Ascending aorta (tissue), 2 donors: ENCODE measurements at places on chromosomes 1 and 21.

DNA sequence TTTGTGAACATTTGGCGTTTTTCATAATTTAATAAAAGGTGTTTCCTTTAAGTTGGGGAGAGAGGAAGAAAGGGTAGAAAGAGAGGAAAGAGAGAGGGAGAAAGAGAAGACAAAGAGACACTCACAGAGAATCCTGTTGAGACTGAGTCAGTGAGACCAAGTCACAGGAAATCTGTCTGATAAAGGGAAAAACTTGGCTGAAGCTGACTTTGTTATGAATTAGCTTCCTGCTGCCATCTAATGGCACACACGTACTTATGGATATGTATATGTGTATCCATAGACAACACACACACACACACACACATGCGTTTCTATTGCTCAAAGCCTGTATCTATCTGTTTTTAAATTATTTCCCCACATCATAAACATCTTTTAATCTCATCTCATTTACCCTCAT lies 42.5 kb upstream of the DISC1 start:
- H3K36me3 ChIP-seq: no peaks in the 10 kb centered on the region
- H3K27ac ChIP-seq: no peak overlapping the region
- no peak overlapping the region for H3K4me3 ChIP-seq
- DNase-seq: no peak
- H3K4me1 ChIP-seq: no peaks in the 10 kb centered on the region

DNA sequence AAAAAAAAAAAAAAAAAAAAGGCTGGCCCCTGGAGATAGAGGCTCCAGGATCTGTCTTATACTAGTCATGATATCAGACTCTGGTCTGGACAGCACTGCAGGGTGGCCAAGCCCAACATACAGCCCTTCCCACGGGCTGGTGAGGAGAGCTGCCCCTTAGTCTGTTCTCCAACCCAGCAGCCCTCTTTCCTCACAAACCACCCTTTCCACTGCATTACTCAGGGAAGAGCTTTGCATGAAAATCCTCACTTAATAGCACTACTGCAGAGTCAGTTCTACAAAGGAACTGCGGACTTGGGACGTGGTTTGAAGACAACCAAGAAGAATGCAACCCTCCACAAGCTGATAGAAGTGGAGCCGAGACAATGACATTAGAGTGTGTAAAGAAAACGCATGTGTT lies 5.7 kb downstream of the BCAR3 start:
- no peak for DNase-seq
- no peak overlapping the region for H3K4me3 ChIP-seq
- H3K4me1 ChIP-seq: peaks cover 17% of the 10 kb centered on the region
- H3K27me3 ChIP-seq: no peaks in the 10 kb centered on the region

DNA sequence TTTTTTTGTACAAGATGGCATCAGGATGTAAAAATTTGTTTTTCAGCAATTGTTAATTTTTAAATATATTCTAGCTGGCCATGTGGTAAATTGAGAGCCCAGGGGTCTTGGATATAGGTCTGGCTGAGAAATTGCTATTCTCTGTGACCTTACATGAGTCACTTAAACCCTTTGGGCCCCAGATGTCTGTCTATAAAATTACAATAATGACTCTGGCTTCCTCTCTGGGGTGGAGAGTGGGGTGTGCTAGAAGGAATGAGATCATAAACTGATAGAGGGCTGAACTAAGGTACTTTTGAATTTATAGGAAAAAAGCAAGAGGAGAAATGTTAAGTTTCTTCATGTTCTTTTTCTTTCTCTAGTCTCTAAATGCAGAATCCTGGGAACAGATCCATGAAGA lies 12.4 kb upstream of the TCHH start:
- H3K27ac ChIP-seq: no peak overlapping the region
- H3K27me3 ChIP-seq: no peaks in the 10 kb centered on the region
- H3K4me1 ChIP-seq: no peaks in the 10 kb centered on the region
- no peaks in the 10 kb centered on the region for H3K36me3 ChIP-seq
- no peak overlapping the region for H3K4me3 ChIP-seq

DNA sequence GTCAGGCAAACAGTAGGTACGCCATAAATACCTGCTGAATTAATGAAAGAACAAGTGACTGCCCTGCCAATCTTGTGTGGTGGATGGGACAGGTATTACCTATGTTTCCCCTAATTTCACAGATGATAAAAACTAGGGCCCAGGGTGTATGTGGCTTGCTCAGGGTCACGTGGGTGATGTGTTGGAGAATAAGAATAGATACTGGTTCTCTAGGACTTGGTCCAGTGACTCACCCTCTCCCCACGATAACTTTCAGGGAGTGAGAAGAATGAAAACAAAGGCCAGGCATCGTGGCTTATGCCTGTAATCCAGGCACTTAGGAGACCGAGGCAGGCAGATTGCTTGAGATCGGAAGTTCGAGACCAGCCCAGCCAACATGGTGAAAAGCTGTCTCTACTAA lies 26.7 kb downstream of the SLC26A9 start:
- H3K27me3 ChIP-seq: no peaks in the 10 kb centered on the region
- no peak for DNase-seq
- H3K36me3 ChIP-seq: no peaks in the 10 kb centered on the region

GRCh38 chr21:33375101-33375644 lies 28.0 kb upstream of the IFNGR2 start:
- H3K27ac ChIP-seq: no peak overlapping the region
- no peak for DNase-seq
- peaks cover 4% of the 10 kb centered on the region for H3K4me1 ChIP-seq
- no peaks in the 10 kb centered on the region for H3K27me3 ChIP-seq
- H3K36me3 ChIP-seq: no peaks in the 10 kb centered on the region

- H3K4me3 ChIP-seq: no peak overlapping the region
- H3K27ac ChIP-seq: no peak overlapping the region
- no peak for DNase-seq
- no peaks in the 10 kb centered on the region for H3K27me3 ChIP-seq
- H3K4me1 ChIP-seq: no peaks in the 10 kb centered on the region
Observed at GRCh38 chr1:202673531-202673930, 36.7 kb downstream of the SYT2 start.

GRCh38 chr1:150234309-150234565 lies 1.7 kb downstream of the ANP32E start:
- peak overlapping the region; percentile 84 for H3K4me3 ChIP-seq
- no peak for DNase-seq
- H3K4me1 ChIP-seq: no peaks in the 10 kb centered on the region
- no peaks in the 10 kb centered on the region for H3K36me3 ChIP-seq
- H3K27me3 ChIP-seq: no peaks in the 10 kb centered on the region
- H3K27ac ChIP-seq: peak overlapping the region; percentile 100
